Activated T-cell treated with anti-CD3 and anti-CD28 coated beads, Interleukin-2, amount 50 U/mL, for 4 hours (primary cell): ENCODE measurements at places on chromosomes 12 and 14.

DNA sequence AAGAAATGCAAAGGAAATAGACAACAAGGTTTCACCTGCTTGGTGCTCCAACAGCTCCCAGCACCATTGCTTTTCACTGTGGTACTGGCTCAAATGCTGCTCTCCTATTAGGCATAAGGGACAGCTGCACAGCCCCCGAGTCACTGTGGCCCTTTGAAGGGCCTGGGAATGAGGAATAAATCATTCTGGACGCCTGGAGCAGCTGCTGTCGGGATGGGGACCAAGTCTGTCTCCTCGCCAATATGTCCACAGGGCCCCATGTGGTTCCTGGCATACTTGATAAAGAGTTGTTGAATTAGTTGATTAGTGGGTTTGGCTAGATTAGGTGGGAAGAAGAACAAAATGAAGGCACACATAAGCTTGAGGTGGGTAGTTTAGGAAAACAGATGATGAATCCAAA is 13.1 kb upstream of the NGB start:
- DNase-seq: no peak

GRCh38 chr14:99329711-99330315 is 57.8 kb upstream of the BCL11B start:
- DNase-seq: no peak

DNA sequence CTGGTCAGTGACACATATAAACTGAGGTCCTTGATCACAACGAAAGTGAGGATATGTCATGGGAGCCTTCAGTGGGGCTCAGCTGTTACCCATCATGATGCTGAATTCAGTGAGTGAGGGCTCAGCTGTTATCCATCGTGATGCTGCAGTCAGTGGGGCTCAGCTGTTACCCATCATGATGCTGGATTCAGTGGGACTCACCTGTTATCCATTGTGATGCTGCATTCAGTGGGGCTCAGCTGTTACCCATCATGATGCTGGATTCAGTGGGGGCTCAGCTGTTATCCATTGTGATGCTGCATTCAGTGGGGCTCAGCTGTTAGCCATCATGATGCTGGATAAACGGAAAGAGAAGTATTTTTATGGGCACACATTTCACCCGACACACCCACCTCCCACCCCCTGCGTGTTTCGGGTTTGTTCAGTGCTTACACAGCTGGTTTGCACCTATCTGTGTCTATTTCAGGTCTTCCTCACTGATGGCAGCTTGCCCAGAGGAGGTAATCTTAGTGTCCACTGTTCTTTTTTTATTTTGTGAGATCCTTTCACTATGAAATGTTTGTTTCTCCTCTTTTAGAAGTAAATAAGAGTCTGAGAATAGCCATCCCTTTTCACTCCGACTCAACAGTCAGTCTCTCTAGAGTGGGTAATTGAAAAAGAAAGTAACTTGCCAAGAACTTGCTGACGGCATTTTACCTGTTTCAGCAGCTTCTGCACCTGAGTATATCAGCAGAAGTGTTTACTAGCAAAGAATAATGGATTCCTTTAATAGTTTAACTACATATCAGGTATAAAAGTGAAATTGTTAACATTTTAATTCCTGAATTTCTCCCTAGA is 183.0 kb downstream of the ERC1 start:
- DNase-seq: no peak

DNA sequence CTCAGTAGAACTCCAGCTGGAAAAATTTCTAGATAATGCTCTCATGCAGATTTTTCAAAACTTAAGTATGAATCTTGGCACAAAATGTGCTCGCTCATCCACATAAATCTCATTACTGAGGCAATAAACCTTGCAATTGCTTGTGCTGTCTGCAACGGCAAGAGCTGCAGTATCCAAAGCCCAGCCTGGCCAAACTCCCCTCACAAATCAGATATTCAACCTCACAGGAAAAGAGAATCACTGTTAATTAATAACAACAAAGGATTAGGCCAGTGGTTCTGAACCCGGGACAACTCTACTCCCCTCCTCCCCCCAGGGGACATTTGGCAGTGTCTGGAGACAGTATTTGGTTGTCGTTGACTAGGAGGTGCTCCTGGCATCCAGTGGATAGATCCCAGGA is 19.2 kb upstream of the CORO1C start:
- DNase-seq: no peak

DNA sequence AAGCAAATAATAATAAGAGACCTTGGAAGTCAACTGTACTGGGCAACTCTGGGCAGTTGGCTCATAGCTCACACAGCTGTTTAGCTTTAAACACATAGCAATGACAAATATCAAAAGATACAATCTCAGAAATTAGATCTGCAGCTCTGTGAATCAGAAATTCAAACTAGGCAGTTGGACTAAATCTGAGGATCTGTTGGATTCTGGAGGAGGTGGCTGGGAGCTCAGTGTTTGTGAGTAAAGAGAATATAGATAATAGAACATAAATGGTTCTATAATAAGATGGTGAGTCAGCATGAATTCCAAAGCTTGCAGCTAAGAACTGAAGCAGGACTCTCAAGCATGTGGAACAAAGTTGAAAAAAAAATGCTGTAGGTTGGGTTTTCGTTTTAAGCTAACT is 1949.4 kb upstream of the SEL1L start:
- no peak for DNase-seq

DNA sequence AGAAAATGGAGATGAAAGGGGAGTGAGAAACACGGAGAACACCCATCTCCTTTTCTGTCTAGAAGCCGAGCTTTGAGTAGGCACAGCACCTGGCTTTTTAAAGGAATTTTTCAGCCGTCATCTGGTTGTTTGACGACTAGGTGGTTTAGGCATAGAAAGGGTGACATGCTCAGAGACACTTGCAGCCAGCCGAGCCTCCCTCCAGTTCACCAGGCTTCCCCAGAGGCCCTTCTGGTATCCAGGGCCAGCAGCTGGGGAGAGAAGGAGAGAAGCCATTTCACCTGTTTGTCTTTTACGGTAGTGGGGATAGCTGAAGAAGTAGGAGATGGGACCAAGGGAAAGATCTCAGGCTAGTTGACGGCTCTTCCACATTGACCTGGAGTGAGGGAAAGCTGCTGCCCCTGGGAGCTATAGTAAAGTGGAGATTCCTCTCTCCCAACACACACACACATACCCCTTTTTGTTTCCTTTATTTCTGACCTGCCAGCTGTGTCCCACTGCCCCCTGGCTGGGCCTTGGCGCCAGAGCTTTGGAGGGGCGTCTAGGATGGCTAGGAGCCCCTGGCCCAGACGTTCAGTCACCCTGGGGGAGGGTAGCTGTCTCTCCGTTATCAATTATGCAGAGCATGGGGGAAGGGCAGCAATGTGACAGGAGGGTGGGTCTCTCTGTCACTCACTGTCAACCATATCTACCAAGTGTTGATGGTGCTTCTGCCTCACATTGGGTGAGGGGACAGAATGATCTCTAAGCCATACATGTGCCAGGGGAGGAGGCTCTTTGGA is 5.5 kb downstream of the MAP3K12 start:
- DNase-seq: no peak

DNA sequence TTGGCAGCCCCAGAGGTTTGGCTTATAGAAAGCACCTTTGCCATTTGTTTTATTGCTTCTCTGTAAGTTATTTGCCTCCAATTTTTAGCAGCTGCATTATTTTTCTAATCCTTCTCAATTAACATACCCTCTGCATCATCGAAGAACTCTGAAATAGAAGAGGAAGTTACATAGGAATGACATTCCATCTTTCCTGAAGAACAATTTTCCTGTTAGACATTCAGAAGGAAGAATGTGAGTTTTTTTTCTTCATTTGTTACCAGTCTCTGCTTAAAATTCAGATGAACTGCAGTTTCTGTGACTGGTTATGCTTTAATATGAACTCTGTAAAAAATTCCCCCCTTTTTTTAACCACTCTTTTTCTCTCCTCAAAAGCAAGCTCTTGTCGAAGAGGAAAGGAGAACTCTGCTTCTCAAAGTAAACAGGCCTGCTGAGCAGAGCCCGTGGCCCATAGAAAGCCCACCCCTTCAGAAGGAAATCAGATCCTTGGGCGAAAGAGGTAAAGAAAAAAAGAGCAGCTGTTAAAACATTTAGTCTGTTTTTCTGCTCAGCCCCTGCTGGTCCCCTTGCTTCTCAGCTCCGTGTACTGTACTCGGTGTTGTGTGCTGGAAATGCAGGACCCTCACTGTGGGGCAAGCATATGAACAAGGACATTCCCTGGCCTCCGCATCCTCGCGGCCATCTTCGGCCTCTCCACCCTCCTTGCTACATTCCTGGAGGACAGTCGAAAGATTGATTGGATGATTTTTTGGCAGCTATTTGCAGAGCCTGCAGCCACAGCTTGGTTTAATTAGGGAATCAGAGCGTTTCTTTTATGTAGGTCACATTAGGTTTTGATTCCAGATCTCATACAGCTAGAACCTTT is 164.4 kb upstream of the LRIG3 start:
- DNase-seq: no peak
